ENCODE measurements at places on chromosomes 16 and 17.

- DNase-seq = no peak
These were observed 4.0 kb downstream of the FBXO39 start for GRCh38 chr17:6780001-6780400.

DNA sequence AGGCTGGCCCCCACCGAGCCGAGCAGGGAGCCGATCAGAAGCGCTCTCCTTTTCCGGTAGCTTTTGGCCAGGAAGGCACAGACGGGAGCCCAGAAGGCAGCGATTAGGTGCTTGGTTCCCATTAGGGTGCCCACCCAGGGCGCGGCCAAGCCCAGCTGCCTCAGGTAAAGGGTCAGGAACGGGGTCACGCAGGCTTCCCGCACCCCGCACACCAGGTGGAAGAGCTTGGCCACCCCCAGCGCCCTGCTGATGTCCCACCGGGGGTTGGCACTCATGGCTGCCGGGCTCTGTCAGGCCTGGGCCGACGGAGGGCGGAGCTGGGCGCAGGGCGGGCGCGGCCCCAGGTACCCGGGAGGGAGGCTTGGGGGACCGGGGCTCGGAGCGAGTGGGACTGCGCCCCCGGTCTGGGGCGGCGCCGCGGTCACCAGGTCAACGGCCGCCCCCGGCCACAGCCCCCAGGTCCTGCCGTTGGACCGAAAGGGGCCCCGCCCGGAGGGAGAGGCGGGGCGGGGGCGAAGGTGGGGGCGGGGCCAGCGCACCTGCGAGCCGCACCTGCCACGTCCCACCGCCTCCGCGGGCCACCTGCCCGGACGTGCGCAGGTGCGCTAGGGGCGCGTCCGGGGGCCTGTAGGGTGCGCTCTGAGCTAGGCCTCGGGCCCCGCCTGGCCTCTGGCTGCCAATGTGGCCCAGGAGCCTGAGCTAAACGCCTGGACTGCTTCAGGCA lies at the start of gene MFSD6L:
TSS of gene MFSD6L (minus strand) at position 520 of the 724 bp plus-strand sequence. CDS start at position 275, 245 bp downstream.
- no peak for DNase-seq

- no peak for DNase-seq
These were observed 25.9 kb upstream of the VPS4A start for GRCh38 chr16:69285240-69285639.

DNA sequence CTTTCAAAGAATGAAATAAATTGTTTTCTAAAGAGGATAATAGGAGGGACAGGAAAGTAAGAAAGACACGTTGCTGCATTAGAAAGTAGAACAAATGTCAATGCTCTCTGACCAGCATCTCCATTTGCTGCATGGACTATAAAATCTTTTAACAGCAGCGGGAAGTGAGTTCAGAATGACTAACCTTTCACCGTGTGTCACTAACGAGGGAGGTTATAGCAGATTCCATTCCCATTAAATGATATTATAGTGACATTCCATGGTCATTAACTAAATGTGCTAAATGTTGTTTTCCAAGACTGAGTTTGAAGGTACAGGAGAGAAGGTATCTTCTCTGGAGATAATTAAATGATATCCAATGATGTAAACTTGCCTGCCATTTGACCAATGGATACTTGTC lies 127.1 kb upstream of the HS3ST3A1 start:
- DNase-seq = no peak

- DNase-seq = no peak
These were observed 1.1 kb downstream of the IFT20 start for GRCh38 chr17:28334171-28334570.
